ENCODE measurements at places on chromosomes 13 and 19.

- DNase-seq = no peak
These were observed 3.0 kb upstream of the PRKD2 start for GRCh38 chr19:46719629-46720502.

DNA sequence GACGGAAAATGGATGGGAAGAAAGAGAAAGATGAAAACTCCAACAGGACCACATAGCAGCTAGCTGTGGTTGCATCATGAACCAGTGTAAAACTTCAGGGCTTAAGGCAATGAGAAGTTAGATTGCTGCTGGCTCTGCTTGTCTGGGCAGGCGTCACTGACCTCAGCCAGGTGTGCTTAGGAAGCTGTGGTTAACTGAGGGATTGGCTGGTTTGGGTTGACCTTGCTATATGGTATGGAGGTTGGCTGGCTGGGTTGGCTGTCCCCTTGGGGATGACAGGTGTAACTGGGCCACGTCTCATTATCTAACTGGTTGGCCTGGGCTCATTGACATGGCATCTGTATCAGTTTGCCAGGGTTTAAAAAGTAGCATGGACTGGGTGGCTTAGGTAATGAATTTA, 40.9 kb downstream of the NLRP4 start:
- DNase-seq = no peak

- DNase-seq = no peak
These were observed 115.9 kb downstream of the TSHZ3 start for GRCh38 chr19:31233295-31233800.

DNA sequence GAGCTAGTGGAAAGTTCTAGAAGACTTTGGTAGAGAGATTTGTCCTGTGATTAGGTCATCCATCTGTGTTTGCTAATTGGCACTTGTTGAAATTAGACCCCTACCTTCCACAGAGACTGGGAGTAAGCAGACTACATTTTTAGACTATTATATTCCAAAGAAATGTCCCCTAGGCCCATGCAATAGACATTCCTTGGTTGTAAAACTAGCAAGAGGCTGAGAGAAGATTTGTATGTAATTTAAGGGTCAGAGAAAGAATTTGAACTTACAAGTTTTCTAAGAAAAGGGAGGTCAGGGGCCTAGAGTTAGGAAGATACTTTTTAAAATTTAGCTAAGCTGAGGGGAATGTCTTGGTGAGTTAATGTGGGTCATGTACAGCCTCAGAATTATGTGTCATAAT, 470.7 kb upstream of the SLITRK1 start:
- no peak for DNase-seq

GRCh38 chr13:99636728-99637353, 135.6 kb downstream of the TM9SF2 start:
- no peak for DNase-seq

DNA sequence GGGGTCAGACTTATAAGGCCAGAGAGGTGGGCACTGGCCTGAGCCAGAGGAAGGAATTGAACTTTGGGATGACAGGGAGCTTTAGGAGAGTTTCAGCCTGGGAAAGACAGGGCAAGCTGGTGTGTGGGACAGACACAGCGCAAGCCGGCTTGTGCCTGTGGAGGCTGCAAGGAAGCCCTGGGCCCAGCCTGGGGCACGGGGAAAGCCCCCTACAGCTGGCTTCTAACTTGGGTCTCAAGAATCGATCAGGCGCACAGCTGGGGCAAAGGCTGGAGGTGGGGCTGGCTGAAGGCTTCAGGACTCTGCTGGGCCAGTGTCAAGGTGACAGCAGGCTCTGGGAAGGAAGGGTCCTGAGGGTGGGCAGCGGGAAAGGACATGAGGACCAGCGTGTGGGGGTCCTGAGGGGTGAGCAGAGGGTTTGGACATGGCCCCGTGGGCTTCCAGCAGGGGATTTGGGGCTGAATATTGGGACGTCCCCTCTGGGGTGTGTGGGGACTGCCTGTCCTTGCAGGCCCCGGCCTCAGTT, 3.0 kb downstream of the PTOV1 start:
- no peak for DNase-seq

DNA sequence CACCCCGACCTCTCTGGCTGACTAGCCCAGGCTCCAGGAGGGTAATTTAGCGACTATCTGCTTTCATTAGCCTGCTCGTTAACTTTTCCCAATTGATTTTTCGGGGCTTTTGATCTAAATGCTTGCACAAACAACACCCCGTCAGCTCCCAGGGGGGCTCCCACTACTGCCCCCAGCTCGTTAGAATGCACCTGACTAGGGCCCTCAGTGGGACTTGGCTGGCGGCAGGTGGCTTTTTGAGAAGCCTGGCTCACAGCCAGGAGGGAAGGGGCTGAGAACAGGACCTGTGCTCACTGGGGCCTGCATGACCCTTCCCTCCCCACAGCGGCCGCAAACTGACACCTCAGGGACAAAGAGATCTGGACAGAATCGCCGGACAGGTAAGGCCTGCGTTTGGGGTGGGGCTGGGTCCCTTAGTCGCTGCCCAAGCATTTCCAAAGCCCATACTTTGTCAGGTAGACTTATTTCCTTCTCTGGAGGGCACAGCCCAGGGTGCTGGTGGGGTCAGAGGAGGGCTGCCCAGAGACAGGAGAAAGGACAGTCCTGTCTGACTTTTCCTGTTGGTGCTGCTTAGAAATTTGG, 7.6 kb upstream of the CD79A start:
- no peak for DNase-seq

- DNase-seq = no peak
These were observed 106.4 kb downstream of the FGF14 start for GRCh38 chr13:102295316-102296048.

- no peak for DNase-seq
These were observed 97.1 kb downstream of the CYSLTR2 start for GRCh38 chr13:48750588-48751383.

GRCh38 chr19:522726-523125, 8.8 kb upstream of the CDC34 start:
- DNase-seq = no peak

DNA sequence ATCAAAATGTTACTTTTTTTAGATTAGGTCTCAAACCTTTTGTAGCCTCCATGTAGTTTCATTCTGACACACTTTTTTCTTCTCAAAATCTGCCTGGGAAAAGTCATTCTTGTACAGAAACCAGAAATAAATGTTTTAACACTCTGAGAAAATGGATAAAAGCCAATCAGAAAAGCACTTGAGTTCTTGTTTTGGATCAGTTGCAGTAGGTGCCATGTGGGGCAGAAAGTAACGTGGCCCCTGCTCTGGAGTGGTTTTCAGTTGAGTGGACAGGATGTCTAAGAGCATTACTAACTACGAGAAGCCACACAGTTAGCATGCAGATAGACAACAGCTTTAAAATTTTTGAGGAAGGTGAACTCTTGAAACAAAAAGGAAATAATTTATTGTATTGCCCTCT, 19.1 kb downstream of the GPR183 start:
- DNase-seq = no peak

Data from epithelial cell of esophagus (primary cell).